ENCODE measurements at places on chromosomes 13 and 19.

- DNase-seq = no peak
Observed at GRCh38 chr13:20769091-20769490, 4.7 kb downstream of the EEF1AKMT1 start.

DNA sequence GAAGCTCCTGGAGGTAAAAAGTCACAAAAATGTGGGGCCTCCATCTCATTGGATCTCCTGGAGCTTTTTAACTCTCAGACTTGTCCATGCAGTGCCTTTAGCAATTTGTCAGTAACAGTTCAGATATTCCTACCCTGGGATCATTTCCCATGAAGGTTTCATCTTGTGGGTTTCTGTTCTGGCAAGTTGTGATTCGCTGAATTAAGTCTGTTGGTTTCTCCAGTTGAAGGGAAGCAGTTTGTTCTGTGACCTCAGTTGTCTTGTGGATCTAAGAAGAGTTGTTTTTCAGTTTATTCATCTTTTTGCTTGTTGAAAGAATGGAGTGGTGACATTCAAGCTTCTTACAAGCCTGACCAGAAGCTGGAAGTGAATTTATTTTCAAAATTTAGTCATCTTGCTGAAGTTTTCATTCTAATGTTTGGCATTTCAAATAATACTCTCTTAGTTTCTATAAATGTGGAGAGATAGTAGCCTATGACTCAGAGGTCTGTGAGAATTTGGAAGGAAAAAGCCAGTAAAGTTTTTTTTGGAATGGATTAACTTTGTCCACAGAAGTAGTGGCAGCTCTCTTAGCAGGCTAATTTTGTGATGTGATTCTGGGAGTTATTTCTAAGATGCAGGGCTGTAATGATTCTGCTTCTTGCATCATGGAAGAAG is 120.1 kb upstream of the CSNK1A1L start:
- DNase-seq = no peak

GRCh38 chr13:23678795-23679194 is 108.6 kb downstream of the TNFRSF19 start:
- DNase-seq = no peak

DNA sequence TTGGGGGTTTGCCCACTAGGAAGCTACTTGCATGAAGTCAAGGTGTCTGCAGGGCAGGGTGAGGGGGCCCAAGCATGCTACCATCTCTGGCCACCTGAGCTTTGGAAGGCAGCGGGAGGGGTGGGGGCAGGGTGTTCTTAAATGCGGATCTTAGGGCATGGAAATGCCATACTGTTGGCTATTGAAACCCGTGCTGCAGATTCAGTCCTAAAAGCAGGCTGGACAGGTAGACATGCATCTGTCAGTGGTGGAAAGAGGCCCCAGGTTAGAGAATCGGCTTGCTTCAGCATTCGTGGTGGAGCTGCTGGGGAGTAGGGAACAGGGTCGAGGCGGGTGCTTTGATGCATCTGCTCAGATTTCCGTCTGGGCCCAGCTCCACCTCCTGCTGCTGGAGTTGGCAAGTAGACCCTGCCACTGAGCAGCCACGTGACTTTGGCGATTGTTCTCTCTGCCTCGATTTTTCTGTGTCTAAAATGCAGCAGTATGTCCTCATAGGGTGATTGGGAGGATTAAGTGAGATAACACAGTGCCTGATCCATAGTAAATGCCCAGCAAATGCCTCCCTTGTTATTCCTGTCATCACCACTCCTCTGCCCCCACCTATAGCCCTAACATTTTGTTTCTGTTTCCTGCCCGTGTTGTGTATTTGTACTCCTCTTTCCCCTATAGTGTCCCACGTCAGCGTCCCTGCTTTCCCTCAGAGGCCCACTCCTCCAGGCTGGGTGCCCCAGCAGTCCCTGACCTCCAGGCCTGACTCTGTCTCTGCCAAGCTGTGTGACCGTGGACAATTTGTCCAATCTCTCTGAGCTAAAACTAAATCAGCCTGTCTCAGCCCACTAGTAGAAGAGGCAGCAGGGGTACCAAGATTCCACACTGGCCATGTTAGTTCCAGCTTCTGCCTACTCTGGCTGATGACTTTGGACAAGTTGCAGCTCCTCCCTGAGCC is 5.8 kb downstream of the PPP1R37 start:
- no peak for DNase-seq

DNA sequence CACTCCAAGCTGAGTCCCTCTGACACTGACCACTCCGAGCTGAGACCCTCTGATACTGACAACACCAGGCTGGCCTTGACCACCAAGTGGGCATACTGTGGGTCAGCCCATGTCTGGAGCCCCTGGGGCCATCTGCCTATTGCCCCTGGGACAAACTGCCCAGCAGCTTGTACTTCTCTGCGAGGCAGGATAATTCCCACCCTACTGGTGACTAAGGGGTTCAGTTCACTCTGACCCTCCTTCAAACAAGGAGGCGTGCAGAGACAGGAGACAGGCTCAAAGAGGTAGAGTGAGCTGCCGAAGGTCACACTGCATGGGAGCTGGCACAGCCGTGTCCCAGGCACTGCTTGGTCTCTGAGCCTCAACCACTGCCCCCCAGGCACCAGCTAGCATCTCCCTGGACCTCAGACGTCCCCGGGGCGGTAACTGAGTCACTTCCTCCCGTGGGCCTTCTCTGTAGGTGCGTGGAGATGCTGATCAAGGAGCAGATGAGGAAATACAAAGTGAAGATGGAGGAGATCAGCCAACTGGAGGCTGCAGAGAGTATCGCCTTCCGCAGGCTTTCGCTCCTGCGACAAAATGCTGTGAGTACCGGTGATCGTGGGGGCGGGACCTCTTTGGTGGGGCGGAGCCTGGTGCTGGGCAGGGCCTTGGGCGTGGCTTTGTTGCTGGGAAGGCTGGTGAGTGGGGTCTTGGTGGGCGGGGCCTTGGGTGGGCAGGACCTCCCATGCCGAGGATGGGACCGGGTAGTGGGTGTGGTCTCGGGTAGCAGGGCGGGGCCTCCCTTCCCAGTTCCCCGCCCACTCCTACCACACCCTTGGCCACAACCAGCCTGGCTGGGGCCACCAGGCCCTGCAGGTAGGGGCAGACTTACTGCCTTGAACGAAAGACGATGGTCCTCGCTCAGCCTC is 5.8 kb upstream of the USE1 start:
- DNase-seq = peak; percentile 98

DNA sequence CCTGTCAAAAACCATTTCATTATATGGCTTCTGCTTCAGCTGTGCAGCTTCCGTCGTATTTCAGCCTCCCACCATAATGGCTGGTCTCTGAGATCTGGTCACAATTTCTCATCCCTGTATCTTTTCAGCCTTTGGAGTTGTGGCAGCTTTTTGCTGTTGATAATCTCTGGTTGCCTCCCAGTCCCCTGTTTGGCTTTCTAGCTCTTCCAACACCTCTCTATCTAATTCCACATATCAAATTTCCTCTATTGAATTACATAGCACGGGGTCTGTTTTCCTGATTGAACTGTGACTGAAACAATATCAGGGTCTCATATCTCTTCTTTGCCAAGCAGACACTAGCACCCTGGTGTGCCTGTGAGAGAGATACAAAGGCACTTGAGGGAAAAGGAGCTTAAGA is 222.1 kb upstream of the OBI1 start:
- DNase-seq = no peak

- peak; percentile 100 for DNase-seq
Observed at GRCh38 chr19:48501494-48502349, 9.9 kb downstream of the LMTK3 start.

DNA sequence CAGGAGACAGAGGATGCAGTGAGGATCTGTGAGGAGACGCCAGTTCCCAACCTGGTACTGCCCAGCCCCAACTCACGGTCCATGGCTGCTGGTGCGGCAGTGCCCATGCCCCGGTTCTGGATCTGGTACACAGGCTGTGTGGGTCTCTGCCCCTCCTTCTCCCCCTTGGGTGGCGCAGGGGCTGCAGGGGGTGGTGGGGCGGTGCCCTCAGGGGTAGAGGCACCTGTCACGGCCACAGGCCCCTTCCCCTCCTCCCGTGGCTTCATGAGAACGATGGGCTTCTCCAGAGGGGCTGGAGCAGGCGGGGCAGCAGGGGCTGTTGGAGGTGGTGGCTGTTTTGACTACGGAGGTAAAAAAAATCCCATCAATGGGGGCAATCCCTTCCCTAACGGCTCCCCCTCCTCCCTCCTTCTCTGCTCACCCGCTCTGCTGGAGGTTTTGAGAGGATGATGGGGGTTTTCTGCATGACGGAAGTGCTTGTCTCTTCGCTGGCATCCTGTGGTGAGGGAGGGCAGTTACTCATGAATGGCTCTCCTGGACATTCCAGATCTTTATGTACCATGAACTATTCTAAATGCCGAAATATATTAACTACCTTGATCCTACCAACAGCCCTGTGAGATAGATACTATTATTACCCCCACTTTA is 7.1 kb downstream of the SMG9 start:
- no peak for DNase-seq

- DNase-seq = no peak
Observed at GRCh38 chr13:101618440-101619187, 166.1 kb downstream of the ITGBL1 start.

DNA sequence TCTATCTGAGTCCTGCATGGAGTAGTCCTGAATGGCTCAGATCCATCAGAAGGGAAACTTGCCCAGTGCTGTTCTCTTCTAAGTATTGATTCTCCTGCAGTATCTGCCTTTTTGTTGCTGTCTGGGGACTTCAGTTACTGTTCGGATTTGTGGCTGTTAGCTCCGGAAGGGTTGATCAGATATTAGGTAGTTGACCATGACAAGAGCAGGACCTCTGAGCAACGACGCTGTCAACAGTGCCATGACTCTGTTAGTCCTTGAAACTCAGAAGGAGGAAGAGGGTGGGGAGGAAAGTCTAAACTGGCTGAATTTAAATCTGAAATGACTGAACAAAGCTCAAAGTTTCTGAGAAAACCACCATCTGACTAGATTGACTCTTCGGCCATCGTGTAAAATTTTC is 42.2 kb downstream of the CCNE1 start:
- no peak for DNase-seq

- DNase-seq = no peak
Observed at GRCh38 chr19:44810234-44811121, 1.6 kb downstream of the BCAM start.

DNA sequence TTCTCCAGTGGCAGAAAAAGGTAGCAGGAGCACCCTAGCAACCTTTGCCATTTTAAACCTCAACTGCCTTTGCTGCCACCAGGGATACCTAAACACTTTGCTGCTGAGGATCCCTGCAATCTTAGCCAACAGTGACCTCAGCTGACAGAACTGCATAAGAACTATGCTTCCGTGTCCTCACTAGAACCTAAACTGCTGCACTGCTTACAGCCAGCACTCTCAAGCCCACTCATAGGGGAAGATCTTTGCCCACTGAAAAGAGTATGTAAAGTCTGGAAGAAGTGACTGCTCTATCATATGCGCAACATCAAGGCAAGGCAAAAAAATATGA is 270.0 kb upstream of the PCDH20 start:
- peak; percentile 63 for DNase-seq

DNA sequence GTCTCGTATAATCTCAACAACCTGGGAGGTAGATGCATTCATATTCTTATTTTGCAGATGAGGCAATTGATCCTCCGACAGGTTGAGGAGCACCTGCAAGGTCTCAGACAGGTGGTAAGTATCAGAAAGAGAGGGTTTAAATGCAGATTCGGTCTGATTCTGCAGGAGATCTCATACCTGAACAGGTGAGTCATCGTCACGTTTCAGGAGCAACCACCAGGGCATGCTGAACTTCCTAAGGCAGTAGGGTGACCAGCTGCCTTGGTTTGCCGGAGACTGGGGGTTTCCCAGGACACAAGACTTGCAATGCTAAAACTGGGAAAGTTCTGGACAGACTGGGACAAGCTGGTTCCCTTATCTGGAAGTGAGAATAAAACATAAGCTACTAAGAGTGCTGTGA is 68.8 kb upstream of the TSHZ3 start:
- DNase-seq = peak; percentile 86

- no peak for DNase-seq
Observed at GRCh38 chr19:51031880-51032225, 2.9 kb downstream of the KLK12 start.

- no peak for DNase-seq
Observed at GRCh38 chr13:34322014-34322742, 504.2 kb downstream of the RFC3 start.

Data from H9 (cell line).